ENCODE measurements at places on chromosomes 2 and 18.

- no peak for DNase-seq
These were observed 23.7 kb downstream of the METTL4 start for GRCh38 chr18:2547477-2548087.

- no peak for DNase-seq
These were observed 16.7 kb downstream of the FHL2 start for GRCh38 chr2:105382177-105382576.

DNA sequence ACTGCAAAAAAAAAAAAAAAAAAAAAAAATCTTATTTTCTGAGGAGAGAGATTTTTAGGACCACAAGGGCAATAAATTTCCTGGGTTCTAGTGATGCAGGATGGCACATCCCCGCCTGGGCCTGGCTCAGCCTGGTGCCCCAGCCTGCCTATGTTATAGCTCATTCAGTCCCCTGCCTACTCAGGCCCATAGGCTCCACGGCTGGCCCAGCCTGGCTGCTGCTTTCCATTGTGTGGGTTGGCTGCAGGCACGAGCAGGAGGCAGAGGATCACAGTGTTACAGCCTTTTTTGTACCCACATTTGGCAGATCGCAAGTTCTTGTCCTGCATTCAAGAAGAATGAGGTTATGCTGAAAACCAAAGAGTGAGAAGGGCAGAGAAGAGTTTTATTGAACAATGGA lies 2.8 kb upstream of the SULT6B1 start:
- no peak for DNase-seq

DNA sequence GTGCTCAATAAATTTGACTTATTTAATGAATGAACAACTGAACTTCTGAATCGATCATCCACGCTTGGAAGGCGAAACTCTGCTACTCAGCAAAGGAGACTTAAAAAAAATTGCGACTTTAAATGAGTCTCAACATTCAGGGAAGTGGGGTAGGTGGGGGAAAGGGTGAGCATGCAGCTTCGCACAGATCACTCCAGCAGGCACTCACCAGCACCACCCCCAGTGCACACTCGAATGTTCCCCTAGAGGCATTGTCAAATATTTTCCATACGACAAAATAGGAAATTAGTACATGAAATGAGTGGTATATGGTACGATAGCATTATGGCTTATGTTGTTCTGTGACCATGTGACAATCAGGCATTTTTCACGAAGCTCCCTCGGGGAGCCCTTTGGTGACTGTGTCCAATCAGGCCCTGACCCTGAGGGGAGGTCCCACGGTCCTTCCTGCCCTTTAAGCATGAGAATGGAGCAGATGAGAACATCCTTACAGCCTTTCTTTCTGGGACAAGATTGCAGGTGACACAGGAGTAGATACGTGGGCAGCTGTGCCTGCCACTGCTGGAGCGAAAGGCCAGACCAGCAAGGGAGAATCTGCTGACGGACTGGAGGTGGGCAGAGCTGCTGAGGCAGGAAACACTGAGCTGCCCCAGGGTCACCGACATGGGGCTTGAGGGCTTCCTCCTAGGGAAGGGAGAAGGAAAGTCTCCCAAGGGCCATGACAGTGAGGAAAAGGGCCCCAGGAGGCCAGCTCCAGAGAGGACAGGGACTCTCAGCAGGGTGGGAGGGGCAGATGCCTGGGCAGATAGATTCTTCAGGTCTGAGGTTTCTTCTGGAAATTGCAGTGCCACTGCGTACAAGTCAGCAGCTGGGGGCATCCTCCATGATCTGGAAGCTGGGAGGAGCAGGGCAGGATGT lies 101.3 kb upstream of the ID2 start:
- DNase-seq: no peak

DNA sequence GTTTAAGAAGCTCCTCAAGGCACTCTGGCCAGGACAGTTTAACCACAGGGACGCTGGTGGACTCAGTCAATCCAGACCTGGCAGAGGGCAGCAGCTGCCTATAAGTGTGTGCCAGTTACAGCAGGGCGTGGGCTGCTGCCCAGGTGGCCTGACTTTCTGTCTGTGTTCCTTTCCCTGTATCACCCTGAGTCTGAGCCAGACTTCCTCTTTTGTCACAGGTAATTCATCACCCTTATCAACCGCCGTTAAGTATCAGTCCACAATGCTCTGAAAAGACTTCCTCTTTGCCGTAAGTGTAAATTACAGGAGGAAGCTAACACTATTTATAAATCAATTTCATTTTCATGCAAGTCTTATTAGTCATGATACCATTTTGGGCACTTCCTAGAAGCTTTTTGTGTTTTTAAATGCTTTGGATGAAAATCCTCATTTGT lies 7.0 kb downstream of the LPIN1 start:
- DNase-seq: no peak

- no peak for DNase-seq
These were observed 161.7 kb downstream of the TWIST2 start for GRCh38 chr2:239009589-239009961.

- DNase-seq: no peak
These were observed 21.6 kb downstream of the MERTK start for GRCh38 chr2:111919794-111920608.

DNA sequence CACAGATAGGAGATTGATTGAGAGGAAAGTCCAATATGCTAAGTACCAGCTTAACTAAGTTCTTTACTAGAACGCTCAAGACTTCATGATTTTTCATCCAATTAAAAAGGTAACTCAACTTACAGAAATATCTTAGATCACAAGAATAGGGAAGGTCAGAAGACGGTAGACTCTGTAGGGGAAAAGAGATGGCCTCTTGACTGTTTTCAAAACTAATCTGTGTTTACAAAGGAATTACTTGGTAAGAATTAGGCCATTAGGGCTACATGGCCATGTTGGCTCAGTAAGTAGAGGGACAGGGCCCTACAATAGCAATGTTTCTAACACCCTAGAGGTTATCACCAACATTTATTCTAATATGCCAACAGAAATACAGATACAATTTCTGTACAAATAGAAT lies 172.7 kb upstream of the ZFP36L2 start:
- no peak for DNase-seq

DNA sequence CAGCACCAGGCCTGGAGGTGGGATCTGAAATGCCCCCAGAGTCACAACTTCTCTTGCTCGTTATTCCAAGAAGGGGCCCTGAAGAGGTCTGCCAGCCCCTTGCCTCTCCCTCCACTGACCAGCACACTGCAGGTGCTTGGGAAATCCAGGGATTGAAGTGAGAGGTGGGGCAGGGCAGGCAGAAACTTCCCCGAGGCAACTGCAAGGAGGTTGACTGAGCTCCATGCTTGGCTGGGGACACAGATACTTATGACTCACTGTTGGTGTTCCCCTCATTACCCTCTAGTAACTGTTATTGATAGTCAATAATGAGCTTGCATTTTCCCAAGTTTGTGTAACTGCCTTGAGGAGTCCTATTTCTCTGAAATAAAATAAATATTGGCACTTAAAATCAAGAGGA lies 47.5 kb downstream of the MARCO start:
- no peak for DNase-seq

DNA sequence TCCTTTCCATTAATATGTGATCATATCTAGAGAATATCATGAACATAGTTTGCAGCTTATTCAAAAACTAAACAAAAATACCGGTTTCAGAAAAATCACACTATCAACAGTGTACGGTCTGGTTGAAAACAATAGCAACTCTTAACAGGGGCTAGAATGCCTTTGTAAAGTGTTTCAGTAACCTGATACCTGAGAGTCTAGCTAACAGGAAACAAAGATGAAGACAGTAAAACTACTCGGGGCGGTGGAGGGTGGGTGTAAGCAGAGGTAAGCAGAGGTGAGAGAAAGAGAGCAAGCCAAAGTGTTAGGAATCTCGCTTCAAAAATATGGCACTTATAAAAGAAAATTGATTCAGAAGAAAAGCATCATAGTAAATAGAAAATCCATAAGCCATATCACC lies 109.0 kb upstream of the RGPD4 start:
- no peak for DNase-seq

- DNase-seq: no peak
These were observed 1.9 kb downstream of the NDUFV2 start for GRCh38 chr18:9104244-9104901.

GRCh38 chr2:96408616-96409015 lies 73.0 kb downstream of the NCAPH start:
- no peak for DNase-seq

GRCh38 chr2:112332123-112332696 lies 56.8 kb downstream of the ZC3H6 start:
- no peak for DNase-seq

DNA sequence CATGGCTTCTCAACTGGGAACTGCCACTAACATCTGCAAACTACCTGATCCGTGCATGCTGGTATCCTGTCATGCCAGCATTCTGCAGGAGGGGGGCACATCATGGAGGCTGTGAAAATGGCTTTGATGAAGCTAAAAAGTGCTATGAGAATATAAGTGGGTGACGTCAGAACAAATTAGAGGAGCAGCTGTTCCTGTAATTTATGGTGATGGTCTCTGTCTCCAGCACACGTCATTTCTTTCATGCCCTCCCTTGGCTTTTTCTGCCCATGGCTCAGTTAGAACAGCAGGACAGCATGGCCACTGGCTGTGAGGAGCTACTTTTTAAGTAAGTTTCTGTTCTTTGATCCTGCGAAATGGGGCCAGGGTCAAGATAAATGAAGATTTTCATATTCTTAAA lies 466.3 kb downstream of the THSD7B start:
- no peak for DNase-seq

- no peak for DNase-seq
These were observed 168.3 kb downstream of the UXS1 start for GRCh38 chr2:106025796-106026195.

- DNase-seq: no peak
These were observed 180.6 kb downstream of the IRS1 start for GRCh38 chr2:226618875-226619605.

All from stimulated activated CD8-positive, alpha-beta memory T cell treated with anti-CD3 and anti-CD28 coated beads, Interleukin-4, amount 100 ng/mL, for 4 hours (primary cell).